ENCODE measurements at places on chromosomes 4 and X.

DNA sequence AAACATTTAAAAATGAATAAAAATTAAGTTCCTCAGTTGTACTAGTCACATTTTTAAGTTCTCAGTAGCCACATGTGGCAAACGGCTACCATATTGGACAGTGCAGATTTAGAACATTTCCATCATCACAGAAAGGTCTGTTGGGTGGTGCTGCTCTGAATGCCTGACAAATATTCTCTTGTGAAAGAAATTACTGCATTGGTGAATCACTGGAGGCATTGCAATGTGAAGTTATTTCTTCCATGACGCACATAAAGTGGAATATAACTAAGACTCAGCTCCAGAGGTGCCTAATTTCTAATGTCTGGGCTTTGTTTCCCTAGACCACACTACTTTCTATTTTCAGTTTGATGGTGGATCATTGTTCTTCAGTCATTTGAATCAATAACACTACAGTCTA, 44.9 kb downstream of the CLNK start:
- DNase-seq = no peak

- no peak for DNase-seq
Measured at GRCh38 chr4:10535912-10536311, 78.7 kb upstream of the ZNF518B start.

DNA sequence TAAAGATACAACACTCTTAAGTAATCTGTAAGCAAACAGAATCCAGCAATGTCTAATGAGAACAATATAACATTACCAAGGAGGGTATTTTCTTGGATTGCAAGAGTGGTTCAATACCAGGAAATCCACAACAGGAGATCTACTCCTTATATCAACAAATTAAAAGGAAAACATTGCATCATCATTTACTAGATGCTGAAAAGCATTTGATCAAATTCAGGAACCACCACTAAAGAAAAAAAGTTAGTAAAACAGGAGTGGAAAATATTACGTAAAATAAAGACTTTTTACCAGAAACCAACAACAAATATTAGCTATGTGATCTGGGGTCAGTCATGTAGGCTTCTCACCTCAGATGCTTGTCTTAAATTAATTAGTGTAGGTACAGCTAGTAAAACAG, 66.8 kb upstream of the MAB21L2 start:
- DNase-seq = no peak

DNA sequence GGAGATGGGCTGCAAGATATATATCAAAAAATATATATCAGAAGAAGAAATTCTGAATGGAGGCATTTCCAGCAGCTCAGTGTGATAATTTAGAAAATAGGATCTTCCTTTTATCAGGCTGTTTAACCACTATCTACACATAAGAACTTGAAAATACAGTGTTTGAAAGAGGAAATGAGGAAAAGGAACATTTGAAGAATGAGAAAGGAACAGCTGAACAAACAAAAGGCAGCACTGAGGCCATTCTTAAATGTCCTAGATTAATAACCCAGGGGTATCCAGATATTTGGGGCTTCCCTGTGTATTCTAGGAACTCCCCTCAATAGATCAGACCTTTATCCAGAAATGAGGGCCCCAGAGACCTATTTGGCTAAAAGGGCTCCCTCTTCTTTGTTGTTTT, 4.1 kb downstream of the SLC39A8 start:
- no peak for DNase-seq

DNA sequence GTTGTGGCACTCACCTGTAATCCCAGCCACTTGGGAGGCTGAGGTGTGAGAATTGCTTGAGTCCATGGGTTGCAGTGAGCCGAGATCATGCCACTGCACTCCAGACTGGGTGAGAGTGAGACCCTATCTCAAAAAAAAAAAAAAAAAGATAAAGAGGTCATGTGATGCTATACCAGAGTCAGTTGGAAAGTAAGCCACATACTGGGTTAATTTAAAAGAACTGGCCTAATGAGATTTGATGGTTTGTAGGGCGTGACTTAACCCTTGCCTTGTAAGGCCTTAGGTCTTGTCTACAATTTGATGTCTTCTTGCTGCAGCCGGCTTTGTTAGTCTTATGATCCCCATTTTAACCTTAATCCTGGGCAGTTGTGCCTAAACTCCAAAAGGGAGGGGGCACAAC, 5.2 kb downstream of the MGST2 start:
- DNase-seq = no peak

DNA sequence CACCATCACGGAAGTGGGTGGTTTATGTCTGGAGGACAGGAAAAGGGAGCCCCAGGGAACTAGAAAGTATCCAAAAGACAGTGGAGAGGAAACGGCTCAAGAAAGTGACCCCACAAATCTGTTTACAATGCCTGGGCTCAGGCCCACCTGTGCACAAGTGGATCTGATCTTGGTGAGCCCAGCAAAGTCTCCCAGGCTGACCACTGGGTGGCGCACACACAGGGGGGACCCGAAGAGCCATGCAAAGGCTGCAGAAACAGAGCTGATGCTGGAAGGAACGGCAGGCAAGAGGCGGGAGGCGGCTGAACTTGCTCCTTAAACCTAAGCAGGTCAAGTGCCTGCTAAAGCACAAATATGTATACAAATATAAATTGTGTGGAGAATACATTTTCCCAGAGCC, 9.6 kb downstream of the HAUS7 start:
- DNase-seq = no peak

GRCh38 chr4:72641611-72642010, 72.6 kb upstream of the ADAMTS3 start:
- DNase-seq = no peak

DNA sequence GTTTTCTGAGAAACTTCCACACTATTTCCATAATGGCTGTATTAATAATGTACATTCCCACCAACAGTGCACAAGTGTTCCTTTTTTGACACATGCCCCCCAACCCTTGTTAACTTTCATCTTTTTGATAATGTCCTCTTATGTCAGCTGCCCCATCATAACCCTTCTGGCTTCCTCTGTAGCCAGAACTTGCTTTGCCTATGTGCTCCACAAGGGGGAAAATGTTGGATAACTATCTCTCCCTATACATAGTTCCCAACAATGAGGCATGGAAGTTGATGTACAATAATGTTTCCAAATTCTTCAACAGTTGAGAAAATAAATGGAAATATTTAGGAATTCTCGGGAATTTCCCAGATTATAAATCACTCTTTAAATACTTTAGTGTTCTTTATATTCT, 142.9 kb downstream of the ASB9 start:
- DNase-seq = no peak

- no peak for DNase-seq
Measured at GRCh38 chr4:73764513-73764912, 24.1 kb downstream of the CXCL8 start.

- DNase-seq = no peak
Measured at GRCh38 chrX:114251575-114251974, 332.3 kb upstream of the HTR2C start.

- no peak for DNase-seq
Measured at GRCh38 chrX:32532262-32532661, 679.1 kb downstream of the DMD start.

- no peak for DNase-seq
Measured at GRCh38 chr4:184583738-184584502, 65.3 kb downstream of the CASP3 start.

DNA sequence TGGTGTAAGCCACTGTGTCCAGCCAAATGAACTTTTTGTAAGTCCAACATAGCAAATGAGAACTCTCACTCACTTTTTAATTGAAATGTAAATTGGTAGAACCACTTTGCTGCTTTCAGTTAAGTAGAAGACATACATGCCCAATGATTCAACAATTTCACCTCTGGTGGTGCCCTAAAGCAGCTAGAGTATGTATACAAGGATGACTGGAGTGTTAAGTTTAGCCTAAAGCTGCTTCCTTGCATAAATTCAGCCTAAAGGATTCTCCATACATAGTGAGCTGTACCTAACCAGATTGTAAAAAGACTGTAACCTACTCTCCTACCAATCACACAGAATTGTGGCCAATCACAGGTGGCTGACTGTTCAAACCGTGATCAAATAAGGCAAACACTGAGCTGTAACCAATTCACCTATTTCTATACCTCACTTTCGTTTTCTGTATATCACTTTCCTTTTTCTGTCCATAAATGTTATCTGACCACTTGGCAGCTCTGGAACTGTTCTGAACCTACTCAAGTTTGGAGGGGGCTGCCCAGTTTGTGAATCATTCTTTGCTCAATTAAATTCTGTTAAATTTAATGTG, 39.9 kb downstream of the PDS5A start:
- DNase-seq = no peak

DNA sequence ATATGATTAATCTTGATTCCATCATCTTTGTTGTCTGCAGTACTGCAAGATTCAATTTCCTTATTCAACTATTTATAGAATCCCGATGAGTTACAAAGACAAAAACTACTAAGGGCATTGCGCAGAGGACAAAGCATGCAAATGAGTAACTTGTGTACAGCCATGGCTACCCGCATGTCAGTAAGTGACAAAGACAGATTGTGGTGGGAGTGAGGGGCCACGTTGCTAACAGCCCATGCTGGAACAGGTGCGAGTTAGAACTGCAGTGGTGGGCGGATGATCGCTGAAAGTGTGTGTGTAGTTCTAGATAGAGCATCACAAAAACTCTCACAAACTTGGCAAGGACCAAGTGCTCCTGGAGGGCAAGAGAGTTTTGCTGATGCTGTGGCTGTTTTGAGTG, 49.5 kb downstream of the ACOX3 start:
- DNase-seq = no peak

DNA sequence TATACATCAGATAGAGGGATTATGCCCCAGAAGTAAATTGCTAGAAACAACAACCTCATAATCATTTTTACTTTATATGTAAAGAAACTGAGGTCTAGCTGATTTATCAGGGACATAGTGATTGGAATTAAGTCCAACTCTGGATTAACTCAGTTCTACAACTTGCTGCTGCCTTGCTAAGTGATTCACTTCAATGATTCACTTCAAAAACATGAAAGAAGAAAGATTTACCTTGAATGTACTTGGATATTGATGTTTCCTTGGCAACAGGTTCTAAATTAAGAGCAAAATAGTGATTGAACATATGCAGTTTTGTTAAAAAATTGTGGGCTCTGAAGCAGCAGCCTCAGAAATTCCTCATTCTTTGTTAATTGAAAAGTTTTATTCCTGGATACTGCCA, 99.8 kb upstream of the H2AZ1 start:
- DNase-seq = no peak

DNA sequence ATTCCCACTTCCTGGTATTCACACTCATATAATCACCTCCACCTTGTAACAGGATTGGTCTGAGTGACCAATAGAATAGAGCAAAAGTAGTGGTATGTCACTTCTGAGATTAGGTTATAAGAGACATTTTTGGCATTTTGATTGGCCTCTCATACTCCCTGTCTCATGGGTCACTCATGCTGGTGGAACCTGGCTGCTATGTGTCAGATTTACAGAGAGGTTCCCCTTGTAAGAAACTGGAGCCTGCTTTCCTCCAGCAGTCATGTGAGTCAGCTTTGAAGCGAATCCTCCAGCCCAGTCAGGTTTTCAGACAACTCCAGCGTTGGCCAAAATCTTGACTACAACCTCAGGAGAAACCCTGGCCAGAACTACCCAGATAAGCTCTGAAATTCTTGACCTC, 2.6 kb upstream of the OTUD4 start:
- no peak for DNase-seq

DNA sequence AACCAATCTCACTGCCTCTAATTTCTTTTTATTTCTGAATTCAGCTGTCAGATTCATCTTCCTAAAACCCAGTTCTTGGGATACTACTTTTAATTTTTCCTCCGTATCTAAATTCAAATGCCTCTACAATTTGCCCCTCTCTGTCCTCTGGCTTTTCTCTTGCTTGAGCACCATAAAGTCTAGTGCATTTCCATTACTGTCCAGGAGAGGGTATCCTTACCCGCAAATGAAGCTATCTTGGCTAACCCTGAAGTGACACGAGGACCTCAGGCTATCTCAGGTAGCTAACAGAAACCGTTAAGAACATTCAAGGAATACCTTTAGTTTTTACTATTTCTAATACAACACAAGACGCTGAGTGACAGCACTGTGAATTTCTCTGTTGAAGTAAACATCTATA, 49.4 kb upstream of the PRR32 start:
- DNase-seq = no peak
